Gastroesophageal sphincter (tissue), 4 donors: ENCODE measurements at places on chromosomes 5 and 9. TPM values are rescaled to one million over a fixed set of nuclear protein-coding genes. Genes with fewer than 3 reads are reported as not detected.
A peak's percentile ranks its signal among the peaks of the same experiment; 100 is the strongest.

GRCh38 chr5:73895471-73895870, 269.5 kb downstream of the ARHGEF28 start:
- peak; percentile 27 for ATAC-seq

DNA sequence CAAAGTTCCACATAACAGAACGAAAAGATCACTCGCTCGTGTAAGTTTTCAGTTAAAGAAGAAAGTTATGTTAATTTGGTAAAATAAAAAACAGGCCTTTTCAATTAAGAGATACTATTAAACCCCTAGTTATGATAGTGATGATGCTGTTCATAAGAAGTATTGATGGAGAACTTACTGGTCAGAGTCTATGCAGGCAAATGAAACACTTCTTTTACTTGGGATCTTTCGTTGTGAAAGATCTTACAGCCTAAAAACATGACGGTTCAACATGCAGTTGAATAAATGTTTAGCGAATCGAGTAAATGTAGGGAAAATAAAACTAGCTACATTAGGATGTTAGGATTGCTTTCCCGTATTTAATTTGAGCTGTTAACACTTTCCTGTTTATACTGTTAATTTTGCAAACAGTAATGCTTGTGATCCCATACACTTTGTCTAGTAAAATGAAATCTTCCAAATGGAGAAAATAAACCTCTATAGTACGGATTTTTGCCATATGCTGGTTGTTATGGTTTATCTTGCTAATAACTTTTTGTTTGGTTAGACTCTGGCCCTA, 2.0 kb downstream of the RHOBTB3 start:
- no peak for ATAC-seq

DNA sequence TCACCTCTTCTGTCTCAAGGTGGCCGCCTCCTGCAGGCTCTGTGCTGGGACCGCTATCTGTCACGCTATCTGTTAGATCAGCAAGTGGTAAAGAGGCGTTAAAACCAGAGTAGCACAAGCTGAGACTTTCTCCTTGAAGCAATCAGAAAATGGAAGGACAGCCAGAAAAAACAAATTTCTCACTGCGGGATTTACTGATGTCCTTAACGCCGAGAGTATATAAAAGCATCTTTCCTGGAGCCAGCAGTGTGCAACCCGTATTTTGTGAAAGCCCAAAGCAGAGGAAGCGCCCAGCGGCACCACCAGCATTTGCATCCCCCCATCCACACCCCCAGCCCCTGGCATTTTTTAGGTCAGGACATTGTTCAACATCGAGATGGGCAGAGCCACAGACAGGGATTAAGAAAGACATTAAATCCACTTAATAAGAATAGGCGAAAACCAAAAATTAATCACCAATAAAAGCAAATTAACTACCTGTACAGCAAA, 48.6 kb downstream of the DUSP1 start:
- no peak for ATAC-seq

DNA sequence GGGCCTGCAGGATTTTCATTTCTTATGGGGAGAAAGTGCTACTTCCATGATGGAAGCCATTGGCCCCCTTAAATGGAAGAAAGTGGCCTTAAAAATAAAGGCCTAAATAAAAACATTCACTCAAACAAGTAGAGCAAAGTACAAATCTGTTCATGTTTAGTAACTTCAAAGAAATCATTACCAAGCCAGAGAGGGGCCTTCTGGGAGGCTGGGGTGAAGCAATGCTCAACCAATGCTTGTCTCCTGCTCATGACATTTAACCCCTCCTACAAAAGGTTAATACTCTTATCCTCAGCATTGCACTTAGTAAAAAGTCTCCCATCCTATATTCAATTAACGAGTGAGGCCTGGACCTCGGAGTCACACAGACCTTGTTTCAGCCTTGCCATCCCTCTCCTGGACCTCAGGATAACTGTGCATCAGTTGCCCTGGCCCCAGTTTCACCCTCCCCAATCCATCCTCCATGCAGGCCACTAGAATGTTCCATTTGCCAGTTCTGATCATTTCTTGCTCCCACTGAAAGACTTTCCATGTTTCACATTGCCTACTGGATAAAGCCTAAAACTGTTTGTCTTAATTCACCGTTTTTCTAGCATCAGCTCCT, 36.9 kb upstream of the ALDH1B1 start:
- no peak for ATAC-seq

DNA sequence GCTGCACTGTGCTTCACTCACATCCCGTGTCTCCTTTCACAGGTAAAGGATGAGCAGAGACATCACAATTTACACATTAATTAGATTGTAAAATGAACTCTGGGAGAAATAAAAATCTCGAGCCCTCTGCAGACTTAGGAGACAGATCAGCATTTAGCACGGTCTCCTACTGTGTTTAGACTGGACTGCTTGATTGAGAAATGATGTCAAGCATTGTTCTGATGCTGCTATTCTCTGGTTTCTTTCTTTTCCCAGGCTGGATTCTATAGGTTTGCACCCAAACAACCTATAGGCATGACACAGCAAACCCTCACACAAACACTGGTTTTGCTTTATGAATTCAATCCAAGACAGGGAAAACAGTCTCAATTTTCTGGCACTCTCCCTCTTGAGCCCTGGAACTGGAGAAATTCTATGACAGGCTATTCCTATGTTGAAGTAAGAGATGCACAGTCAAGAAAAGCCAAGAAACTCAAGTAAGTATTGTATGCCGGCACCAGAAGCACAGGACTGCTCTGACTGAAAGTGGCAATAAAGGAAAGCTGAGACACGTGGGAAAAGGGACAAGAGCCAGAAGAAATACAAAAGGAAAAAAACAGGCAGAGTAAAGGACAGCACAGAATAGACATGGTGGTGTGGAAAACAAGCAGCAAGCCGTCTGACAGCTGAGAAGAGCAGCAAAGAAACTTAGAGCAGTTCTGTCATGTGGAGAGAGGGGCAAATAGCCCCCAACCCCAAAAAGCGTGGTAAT, 24.8 kb upstream of the ERAP2 start:
- no peak for ATAC-seq

DNA sequence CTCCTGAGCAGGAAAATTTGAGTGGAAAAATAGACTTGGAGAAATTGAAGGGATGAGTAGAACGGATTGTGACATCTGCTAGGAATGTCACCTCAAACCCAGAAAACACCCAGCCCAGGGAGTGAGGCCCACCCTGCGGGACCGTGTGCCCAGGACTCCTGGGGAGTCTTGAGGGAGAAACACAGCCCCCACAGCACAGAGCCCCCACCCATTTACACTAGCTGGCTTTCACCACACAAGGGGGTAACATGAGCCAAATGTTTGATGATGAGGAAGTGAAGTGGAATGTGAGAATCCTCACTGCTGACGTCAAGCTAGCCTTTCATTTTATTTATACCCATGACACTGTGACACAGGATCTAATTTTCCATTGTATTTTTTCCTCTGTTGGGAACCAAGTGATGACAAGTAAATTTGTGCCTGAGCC, 42.8 kb upstream of the PDE8B start:
- peak; percentile 68 for ATAC-seq

GRCh38 chr5:54743997-54744788, 226.6 kb downstream of the SNX18 start:
- peak; percentile 31 for ATAC-seq

DNA sequence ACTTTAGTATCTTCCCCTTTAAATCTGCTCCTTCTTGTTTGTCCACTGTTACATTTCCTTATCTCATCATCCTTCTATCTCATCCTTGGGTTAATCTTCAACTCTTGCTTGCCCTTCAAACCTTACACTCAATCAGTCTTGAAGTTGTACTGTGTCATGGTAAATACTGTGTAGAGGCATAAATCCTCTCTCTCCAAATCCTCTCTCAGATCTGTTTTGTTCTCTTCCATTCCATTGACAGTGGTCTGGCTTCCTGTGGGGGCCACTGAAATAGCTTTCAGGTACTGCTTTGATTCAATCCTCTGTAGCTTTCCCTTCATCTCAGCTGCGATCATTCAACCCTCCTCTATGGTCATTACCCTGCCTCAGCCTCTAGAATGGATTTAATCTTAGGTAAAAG, 104.0 kb downstream of the PLCXD3 start:
- ATAC-seq = no peak

DNA sequence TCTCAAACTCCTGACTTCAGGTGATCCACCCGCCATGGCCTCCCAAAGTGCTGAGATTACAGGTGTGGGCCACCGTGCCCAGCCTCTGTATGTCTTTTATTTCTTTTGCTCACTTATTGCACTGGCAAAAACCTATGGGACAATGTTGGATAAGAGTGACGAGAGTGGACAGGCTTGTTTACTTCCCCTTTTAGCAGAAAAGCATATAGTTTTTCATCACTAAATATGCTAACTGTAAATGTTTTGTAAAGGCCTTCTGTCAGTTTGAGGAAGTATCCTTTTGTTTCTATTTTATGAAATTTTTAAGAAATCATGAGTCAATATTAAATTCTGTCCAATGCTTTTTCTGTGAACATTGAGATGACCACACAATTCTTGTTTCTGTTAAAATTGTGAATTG, 103.3 kb downstream of the AUH start:
- ATAC-seq = no peak

GRCh38 chr5:94374336-94374735, 244.1 kb downstream of the KIAA0825 start:
- ATAC-seq = no peak

PCDHB13 gene
- total RNA-seq = 2.7 TPM

CSF2 gene
- total RNA-seq = 1.1 TPM

DNA sequence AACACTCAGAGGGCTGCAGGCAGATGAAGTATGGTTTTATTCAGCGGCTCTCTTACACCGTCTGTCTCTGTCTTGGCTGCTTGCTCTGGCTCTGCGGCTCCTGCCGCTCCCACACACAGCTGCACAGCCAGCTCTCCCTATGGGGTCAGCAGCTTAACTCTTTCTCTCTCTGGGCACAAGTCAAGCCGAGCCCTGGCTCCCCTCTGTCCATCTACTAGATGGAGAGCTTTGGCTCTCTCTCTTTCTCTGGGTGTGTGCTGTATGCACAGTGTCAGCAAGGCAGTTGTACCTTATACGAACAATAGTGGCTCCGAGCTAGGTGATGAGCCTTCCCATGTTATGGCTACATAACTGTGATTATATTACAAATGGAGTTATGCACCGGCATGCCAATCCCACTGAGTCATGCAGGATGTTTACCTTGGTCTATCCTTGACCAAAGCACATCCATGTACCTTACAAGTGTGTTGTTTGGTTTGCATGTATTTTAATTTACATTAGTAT, 19.3 kb upstream of the PPP2CA start:
- ATAC-seq = no peak

ARID3C gene
- not detected for total RNA-seq

DNA sequence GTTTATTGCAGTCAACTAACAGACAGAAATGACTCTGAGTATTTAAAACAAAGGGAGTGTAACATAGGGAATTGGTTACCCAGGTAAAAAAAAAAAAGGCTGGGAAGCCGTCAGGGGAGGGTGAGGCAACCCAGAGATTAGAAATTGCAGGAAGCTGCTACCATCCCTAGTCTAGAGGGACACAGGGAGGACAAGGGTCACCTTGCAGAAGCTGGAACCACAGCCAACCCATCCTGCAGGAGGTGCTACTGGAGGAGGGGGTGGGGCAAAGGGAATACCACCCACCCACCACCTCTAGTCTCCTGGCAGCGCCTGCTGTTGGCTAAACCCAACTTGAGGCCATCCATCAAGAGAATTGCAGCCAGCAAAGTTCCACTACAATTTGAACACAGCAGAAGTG, 6.5 kb downstream of the CAST start:
- ATAC-seq = no peak

DNA sequence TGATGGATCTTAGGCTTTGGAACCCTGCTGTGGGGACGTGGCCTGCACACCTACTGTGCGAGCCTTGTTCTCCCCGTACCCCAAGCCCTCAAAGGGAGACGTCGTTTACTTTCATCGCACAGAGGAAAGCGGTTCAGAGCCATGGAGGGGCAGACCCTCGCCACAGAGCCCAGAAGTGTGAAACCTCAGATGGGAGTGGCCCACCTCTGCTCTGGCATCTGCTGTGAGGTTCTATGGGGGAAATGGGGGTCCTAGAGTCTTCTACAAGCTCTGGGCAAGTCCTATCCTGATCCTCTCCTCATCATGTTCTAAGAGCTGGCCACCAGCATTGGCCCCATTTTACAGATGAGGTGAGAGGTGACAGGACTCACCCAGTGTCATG, 3.7 kb upstream of the RNF44 start:
- ATAC-seq = no peak

DNA sequence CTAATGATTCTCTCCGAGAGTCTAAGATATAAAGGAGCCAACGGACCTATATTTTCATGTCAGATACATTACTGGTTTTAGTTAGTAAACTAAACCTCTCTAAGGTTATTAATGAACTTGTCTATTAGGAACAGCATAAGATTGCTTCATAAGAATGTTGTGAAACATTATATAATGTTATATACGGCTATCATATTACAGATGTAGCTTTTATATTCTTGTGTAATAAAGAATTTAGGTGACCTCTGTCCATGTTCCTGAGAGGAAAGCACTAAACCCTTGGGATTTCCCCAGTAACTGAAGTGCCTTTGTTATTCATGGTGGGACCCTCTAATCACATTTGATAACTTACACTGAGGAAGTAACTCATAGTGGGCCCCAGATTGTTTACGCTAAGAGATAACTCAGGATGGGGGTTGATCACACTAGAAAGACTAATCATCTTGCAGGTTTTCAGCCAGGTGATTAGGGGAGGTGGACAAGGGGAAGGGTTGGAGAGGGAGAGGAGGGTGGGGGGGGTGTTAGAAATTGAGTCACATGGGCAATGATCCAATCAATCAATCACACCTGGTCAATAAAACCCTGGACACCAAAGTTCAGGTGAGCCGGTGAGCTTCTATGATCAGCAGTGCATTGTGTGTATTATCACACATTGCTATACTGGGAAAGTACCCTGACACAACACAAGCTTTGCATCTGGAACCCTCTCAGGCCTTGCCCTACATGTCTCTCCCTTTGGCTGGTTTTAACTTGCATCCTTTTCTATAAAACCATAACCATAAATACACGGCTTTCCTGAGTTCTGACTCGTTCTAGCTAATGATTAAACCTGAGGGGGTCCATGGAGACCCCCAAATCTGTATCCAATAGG, 25.8 kb downstream of the ECPAS start:
- no peak for ATAC-seq

- ATAC-seq = no peak
These were observed 324.8 kb upstream of the FTMT start for GRCh38 chr5:121526908-121527307.

DNA sequence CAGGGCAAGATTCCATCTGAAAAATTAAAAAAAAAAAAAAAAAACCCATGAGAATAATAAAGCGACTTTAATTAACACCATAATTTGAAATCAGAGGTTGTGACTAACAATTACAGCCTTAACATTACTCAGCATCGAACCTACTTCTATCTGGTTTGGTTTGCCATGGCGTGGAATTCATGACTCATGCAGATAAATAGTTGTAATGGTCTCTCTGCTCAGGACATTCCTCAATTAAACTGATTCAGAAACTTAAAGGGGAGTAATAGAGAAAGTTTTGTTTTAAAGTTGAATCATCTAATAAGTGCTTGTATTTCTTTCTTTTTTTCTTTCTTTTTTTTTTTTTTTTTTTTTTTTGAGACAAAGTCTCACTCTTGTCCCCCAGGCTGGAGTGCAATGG, 135.5 kb downstream of the SPATA31D1 start:
- no peak for ATAC-seq

AHRR gene
- 0.62 TPM for total RNA-seq
